ELR (cell line): ENCODE measurements at places on chromosomes 11 and 22.

GRCh38 chr22:27175974-27176373, 518.6 kb downstream of the MIAT start:
- DNase-seq, result no peak

GRCh38 chr11:124473476-124473875, 28.0 kb upstream of the OR8B8 start:
- DNase-seq, result no peak

GRCh38 chr11:83172551-83172950, 15.6 kb downstream of the PCF11 start:
- no peak for DNase-seq

GRCh38 chr11:128165572-128165971, 421.8 kb downstream of the ETS1 start:
- no peak for DNase-seq
